ENCODE measurements at places on chromosomes 16 and 17. TPM values are rescaled to one million over a fixed set of nuclear protein-coding genes. Genes with fewer than 3 reads are reported as not detected.

The HSPB9 gene
- total RNA-seq: not detected

The CPNE7 gene
- total RNA-seq: 53.4 TPM

The TERB1 gene
- total RNA-seq: 0.07 TPM

The OR1F1 gene
- total RNA-seq: 0.29 TPM
